ENCODE measurements at places on chromosomes 7 and 10.

DNA sequence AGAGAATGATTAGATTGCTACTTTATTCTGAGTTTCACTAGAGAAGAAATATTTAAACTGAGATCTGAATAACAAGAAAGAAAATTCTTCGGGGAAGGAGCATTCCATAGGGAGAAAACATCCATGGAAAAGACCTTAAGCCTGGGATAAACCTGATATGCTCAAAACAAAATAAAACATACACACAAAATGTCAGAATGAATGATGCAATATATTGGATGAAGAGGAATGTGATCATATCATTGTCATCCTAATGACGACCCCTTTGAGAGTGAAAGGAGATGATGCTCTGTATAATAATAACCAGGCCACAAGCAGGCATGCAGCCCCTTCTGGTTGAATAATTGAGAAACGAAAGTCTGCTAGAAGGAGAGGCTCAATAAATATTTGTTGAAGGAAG, 882.4 kb downstream of the NRG3 start:
- DNase-seq = no peak

- no peak for DNase-seq
These were observed 33.0 kb downstream of the OAT start for GRCh38 chr10:124385627-124386185.

DNA sequence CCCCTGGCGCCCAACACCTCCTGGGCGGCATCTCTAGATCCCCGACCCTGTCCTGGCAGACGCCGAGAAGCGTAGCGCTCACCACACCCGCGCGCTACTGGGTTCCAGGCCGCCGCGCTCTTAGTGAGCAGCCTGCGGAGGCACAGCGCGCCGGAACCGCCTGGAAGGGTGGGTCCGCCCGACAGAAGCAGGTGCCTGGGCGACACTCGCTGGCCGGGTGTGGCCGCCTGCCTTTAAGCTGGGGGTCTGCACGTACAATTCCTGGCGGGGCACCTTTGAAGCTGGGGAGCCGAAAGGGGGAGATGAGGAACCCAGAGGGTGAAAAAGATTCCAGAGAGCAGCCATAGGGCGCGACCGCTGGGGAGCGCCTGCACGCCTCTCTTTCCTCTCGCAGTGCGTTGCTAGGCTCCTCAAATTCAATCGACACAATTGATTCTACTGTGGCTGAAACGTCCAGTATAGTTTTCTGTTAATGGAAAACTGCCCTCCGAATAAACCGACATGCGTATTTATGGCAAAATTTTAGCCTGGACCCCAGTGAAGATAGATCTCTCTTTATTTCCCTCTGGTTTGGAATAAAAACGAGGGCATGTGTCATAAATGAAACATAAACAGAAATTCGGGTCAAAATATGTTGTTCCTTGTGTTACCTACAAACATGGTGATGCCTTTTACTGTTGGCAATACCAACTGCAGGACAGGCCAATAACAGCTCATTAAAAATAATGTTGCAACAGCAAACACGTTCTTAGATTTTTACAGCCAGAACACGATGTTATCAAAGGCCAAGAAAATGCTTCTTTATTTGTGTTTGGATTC, 4.6 kb downstream of the HMX3 start:
- DNase-seq = no peak

DNA sequence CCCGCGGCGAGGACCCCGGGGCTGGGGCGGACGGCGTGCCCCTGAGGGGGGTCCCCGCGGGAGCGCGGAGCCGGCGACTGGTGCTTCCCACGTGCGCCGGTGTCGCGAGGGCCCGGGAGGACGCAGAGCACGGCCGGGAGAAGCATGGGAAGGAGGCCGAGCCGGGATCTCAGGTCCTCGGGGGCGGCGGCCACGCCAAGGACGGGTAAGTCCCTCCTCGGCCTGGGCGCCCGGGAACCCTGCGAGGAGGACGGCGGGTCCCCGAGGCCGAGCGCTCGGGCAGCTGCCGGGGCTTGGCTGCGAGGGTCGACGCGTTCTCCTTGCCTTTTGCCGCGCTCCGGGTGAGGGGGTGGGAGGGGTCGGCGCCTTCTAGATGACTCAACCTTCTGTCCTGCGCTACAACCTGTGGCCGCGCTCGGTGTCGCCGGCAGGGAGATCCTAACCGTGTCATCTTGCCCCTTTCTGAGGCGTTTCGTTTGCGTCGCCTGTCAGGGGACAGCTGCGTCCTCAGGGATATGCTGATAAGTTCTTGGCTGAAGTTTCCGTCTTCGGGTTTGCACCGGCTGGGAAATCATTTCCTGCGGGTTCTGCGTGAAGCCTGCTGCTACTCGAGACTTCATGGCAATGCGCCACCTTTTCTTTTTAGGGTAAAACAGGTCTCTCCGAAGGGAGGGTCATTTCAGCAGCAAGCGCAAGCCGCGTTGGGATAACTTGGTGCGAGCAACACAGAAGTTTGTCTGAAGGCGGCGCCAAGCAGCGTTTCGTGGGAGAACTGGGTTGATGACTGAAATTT, 529 bp downstream of the TASOR2 start:
- DNase-seq = peak; percentile 78

- DNase-seq = peak; percentile 36
These were observed 174.4 kb downstream of the CREB5 start for GRCh38 chr7:28586736-28587135.

GRCh38 chr10:112080231-112080630, 103.3 kb downstream of the GPAM start:
- no peak for DNase-seq

GRCh38 chr7:132614428-132615318, 38.4 kb upstream of the PLXNA4 start:
- DNase-seq = no peak

- no peak for DNase-seq
These were observed 60.0 kb upstream of the CYP2C18 start for GRCh38 chr10:94623572-94623971.

- no peak for DNase-seq
These were observed 37.7 kb upstream of the TOMM7 start for GRCh38 chr7:22860337-22860736.

- no peak for DNase-seq
These were observed 31.4 kb downstream of the EN2 start for GRCh38 chr7:155489158-155489840.

GRCh38 chr10:101887775-101888174, 44.2 kb upstream of the KCNIP2 start:
- DNase-seq = no peak

DNA sequence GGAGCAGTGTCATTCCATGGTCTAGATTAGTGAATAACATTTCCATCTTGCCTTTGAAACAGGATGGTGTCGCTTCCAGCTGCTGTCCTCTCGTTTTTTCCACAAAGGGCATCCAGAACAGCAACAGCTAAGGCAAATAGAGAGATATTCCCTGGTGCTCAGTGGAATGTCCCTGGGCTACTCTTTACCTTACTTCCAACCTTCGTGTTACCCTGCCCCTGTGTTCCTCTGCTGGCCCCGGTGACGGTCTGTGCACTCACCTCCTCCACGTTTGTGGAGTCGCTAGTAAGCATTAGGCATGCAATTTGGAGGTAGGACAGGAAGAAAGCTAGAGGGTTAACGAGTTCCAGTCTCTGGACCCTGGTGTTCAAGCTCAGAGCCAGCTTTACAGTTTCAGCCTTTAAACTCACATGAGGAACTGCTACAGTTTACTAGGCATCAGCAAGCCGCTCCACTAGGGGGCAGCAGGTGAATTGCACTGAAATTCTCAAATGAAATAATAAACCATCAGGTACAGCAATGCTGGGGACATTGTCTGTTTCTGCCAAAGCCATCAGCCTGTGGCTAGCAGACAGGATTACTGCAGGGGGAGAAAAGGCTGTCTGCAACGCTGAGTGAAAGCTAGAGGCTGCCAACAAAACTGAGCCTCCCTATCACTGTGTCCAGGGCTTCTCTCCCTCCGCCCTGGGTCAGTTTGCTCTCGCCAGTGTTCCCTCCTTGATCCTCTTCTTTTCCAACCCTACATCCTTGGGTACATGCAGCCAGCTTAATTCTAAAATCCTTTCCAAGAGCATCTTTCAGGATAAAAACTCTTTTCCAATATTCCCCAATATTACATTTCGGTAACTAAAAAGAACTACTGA, 9.0 kb downstream of the MRPL32 start:
- peak; percentile 77 for DNase-seq

DNA sequence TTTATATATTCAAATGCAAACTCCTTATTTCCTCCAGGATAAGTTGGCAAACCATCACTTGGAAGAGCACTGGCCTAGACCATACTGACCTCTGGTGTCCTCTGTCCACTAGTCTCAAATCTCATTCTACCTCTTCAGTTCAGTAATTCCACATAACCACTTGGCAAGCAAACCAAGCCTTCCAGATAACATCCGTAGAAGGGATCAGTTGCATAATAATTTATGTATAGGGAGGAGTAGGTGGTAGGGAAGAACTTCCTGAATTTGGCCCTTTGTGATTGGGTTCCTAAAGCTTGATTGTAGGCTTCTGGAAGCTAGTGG, 55.0 kb downstream of the WAC start:
- DNase-seq = no peak

DNA sequence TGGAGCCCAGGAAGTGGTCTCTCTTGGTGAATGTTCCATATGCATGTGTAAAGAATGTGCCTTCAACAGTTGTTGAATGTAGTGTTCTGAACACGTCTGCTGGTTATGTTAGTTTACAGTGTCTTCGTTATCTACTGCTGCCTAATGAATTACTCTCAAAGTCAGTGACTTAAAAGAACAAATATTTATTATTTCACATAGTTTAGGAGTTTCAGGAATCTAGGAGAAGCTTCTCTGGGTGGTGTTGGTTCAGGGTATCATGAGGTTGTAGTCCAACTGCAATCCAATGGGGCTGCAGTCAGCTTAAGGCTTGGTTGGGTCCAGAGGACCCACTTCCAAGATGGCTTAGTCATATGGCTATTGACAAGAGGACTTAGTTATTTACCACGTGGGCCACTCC, 36.6 kb upstream of the IGFBP3 start:
- DNase-seq = peak; percentile 26

DNA sequence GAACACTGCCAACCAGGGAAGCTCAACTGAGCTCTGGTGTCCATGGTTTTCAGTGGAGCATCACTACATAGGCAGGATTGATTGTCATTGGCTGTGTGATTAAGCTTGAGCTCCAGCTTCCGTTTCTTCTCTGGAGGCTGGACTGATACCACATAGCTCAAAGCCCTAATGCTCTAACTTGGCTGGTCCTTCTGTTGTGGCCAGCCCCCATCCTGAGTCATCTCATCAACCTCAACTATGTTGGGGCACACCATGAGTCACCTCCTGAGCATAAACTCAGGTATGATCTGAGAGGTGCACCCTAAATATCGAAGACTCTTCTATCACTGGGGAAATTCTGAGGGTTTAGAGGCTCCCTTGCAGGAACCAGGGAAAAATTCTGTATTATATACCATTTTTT, 114.5 kb upstream of the INHBA start:
- DNase-seq = no peak

DNA sequence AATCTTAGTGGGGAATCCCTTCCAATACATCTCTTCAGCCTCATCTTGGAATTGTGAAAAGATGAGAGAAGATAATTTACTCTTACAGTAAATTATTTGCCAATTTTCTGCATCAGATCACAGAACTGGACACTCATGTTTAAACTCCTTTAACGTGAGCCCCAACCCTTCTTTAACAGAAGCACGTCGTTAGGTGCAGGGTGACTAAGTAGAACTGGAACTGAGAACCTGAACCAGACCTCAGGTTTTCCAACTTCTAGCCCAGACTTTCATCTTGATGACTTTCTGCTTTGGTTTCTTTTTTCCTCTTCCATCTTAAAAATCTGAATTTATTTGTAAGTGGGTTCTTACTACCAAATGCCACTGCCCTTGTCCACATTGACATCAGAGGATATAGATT, 57.2 kb upstream of the LYZL2 start:
- DNase-seq = no peak

DNA sequence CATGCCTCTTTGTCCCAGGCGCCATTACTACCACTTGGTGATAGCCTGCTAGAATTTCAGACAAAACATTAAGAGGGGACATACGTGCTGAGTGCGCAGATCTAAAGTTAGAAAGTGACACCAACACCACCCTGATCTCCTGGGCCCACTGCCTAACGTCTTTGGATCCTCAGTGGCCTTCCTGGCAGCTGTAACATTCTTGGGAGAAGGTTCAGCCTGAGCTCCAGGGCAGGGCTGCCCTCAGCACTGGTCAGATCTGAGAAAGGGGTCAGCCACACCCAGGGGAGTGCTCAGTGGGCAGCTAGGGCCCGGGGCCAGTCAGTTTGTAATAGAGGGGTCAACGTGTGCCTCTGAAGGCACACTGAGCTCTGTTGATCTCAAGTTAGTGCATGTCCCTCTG, 48.4 kb downstream of the ZCCHC24 start:
- no peak for DNase-seq

DNA sequence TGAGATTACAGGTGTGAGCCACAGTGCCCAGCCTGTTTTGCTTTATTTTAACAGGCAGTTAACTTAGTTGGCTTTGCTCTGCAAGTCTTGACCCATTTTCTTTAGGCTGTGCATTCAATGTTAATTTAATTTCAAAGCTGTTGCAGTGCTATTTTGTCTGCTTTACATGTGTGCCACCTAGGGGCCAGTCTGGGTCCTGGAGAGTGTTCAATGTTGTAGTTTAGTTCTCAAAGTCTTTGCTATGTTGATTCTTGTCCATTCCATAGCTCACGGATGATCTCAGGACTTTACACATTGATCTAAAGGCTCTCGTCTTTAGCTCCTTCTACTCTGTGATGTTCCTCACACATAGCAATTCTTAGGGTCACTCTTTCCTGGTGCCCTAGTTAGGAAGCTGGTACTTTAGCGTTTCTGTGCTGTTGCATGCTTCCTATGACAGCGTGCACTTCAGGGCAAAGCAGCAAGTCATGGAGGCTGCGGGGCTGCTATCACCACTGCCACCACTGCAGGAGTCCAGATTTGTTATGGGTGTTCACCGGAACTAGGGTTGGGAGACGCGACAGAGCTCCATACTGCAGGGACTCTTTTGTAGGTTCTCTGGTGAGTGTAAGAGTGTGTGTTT, 16.4 kb upstream of the ABCA13 start:
- DNase-seq = peak; percentile 77

DNA sequence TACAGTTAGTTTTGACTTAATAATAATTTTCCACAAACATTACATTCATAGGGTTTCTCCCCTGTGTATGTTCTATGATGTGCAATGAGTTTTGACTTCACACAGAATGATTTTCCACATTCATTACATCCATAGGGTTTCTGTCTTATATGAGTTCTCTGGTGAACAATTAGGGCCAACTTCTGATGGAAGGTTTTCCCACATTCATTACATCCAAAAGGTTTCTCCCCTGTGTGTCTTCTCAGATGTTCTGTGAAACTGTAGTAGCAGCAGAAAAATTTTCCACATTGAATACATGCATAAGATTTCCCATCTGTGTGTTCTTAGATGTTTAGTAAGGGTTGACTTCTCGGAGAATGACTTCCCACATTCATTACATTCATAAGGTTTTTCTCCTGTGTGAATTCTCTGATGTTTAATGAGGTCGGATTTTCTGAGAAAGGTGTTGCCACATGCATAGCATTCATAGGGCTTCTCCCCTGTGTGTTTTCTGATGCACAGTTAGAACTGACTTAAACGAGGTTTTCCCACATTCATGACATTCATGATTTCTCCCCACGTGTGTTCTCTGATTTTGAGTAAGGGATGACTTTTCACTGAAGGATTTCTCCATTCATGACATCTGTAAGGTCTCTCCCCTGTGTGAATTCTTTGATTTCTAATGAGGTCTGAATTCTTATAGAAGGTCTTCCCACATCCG, 118.5 kb downstream of the ZNF33B start:
- DNase-seq = peak; percentile 1
